ENCODE measurements at places on chromosomes 4 and X.
A peak's percentile ranks its signal among the peaks of the same experiment; 100 is the strongest.

DNA sequence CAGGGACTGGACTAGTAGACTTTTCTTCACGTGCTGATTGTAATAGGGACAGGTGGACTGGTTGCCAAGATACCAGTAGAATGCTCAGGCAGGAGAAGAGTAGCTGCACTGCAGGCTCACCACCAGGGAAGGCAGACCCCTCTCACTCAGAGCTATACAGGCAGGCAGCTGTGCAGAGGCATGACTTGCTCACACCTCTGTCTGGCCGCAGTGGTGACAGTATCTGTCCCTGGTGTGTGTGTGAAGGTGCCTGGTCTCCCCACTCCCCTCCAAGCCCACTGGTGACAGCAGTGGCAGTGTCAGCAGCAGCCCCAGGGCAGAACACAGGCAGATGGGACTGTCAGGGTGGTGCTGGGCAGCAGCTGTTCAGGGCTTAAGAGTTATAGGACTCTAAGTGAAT is 140.7 kb downstream of the RPS6KA6 start:
- DNase-seq, result no peak

- DNase-seq, result no peak
Observed at GRCh38 chr4:2125023-2125422, 65.9 kb downstream of the NAT8L start.

- DNase-seq, result no peak
Observed at GRCh38 chr4:84719115-84719514, 136.2 kb downstream of the CDS1 start.

DNA sequence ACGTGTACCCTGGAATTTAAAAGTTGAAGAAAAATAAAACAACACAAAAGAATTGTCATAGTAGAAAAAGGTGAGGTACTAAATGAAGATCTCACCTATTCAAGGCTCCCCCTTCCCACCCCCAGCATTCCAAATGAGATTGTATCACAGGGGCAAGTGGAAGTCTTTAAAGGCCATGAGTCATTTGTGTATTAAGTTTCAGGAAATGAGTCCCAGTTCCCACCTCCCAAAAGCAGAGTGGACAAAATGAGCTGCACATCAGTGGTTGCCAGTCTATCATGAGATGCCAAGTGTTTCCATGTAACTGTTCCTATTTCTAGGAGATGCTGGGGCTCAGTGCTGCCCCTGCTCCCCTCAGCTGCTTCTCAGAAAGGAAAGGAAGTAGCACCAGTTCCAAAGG is 20.1 kb downstream of the ARHGEF9 start:
- peak; percentile 49 for DNase-seq

DNA sequence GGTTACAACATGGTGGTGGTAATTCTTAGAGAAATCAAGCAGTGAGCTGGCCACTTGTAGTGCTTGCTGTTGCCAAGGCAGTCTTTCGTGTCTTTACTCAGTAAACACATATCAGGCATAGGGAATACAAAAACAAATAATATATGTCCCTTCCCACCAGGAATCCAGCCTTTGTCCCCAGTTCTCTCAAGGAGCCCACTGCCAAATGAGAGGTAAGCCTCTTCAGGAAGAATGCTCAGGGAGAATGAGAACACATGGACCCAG is 421 bp upstream of the PLAC1 start:
- no peak for DNase-seq

- DNase-seq, result peak; percentile 55
Observed at GRCh38 chr4:138223231-138223910, 18.8 kb downstream of the SLC7A11 start.

DNA sequence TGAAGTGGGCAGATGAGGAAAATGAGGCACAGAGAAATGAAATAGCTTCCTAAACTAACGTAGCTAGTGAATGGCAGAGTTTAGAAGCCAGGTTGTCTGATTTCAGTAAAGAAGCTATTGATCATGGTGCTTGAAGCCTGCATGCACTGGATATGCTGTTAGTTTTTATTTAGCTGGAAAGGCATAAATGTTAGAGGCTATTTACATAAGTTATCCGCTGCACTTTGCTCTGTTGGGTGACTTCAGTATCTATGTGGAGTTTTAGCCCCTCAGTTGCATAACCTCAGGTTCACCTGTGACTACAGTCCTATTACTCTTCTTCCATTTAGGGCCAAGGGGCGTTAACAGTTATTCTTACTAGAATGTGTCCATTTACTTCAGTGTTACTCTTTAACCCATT is 522.4 kb upstream of the RPS6KA3 start:
- DNase-seq, result no peak

DNA sequence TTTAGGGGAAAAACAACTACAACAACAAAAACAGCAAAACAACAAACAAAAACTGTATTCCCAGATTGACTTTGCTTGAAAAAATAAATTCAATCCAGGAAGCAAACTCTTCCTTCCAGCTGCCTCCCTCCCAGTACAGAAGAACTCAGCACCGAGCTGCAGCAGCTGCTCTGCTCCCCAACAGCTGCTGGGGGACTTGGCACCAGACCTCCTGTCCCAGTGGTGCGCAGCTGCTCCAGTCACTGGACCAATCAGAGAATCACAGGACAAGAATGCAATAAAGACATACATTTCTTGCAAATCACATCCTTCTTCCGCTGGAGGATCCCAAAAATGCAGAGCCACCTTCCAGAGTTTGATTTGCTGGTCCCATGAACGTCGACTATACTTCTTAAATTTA is 11.8 kb upstream of the FAM53A start:
- DNase-seq, result no peak

- DNase-seq, result no peak
Observed at GRCh38 chr4:38873290-38873944, 5.8 kb downstream of the FAM114A1 start.

DNA sequence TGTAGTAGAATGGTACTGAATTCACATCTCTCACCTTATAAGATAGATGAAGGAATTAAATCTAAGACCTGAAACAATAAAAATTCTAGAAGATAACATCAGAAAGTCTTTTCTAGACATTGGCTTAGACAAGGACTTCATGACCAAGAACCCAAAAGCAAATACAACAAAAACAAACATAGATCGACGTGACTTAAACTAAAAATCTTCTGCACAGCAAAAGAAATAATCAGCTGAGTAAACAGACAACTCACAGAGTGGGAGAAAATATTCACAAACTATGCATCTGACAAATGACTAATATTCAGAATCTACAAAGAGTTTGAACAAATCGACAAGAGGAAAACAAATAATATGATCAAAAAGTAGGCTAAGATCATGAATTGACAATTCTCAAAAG is 38.8 kb downstream of the UGT2A3 start:
- DNase-seq, result no peak

- DNase-seq, result peak; percentile 70
Observed at GRCh38 chrX:150649096-150649870, 43.9 kb upstream of the MTMR1 start.

DNA sequence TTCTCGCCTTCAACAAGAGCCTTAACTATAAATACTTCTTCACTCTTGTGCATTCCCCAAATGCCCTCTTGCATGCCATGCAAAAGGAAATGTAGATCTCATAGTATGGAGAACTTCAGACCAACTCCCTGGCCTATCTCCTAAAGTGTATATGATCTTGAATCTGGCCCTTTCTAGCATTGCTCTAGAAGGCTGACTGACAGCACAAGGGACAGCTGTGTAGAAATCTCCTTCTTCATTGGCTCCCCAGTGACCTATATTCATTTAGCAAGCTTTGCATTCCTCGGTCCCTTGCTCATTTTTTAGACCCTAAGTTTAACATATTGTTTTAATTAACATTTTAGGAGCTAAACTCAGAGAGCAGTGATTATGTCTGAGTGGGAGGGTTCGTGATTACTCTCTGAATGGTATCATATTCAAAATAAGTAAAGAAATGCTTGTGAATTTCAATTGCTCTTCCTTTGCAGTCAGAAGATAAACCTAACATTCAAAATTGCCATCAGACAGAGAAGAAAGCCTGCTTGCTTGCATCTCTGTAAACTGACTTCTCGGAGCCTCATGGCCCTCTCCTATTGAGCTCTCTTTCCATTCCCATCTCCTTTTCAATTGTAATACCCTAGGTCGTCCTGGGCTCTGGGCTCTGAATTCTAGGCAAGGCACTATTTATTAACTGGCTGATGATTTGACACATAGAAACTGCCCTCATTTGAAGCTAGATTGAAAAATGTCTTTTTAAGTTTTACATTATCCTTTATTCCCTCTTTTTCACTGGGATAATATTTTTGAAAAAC is 120.3 kb upstream of the PRKG2 start:
- DNase-seq, result no peak

DNA sequence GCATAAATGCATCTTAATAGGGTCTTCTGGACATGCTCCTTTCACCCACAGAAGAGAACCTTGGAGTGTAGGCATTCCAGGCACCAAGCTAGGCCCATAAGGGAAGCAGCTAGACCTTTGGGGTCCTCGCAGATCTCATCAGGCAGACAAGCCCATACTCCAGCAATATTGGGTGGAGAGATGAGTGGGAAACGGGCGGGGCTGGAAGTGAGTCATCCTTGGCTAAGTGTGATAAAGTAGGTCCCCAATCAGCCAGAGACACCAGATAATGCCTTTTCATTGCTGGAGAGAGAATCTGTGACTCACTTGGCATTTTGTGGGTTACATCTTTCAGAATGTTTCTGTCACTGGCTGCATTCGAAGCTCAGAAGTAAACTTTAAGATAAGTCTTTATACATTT is 133.3 kb upstream of the MBNL3 start:
- peak; percentile 18 for DNase-seq

GRCh38 chr4:37641352-37641751 is 44.8 kb downstream of the RELL1 start:
- no peak for DNase-seq

DNA sequence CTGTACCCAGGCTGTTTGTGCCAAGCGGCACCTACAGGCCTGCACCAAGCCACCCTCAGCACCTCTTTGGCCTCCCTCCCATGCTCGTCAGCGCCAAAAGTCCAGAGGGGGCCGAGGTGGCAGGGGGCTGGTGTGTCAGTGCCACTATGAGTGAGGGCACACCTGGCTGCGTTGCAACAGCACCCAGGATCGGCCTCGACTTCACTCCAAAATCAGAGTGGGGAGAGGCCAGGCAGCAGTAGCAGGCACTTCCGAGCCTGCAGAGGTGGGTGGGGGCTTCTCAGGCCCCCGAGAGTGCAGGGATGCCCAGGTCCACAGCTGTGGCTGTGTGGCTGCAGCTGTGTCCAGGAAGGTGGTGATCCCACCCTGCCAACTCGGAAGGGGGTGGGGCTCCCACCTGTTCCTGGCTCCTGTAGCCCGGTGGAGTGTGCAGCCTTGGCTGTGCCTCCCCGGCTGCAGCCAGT is 58.5 kb downstream of the PPA2 start:
- DNase-seq, result no peak

DNA sequence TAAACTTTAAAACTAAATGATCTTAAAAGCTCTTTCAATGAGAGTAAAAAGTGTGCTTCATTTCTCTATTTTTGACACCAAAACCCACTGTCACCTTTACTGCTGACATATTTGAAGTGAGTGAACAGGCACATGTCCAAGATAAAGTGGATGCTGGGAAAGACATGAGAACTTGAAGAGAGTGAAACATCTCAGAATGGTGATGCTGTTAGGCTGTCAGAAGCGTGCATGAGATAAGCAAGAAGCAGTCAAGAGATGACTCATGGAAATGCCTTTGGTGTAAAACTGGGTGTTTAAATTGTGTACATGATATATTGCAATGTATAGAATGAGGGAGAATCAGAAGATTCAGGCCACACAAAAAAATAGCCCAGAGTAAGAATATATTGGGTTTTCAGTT is 21.8 kb upstream of the GBA3 start:
- DNase-seq, result no peak

DNA sequence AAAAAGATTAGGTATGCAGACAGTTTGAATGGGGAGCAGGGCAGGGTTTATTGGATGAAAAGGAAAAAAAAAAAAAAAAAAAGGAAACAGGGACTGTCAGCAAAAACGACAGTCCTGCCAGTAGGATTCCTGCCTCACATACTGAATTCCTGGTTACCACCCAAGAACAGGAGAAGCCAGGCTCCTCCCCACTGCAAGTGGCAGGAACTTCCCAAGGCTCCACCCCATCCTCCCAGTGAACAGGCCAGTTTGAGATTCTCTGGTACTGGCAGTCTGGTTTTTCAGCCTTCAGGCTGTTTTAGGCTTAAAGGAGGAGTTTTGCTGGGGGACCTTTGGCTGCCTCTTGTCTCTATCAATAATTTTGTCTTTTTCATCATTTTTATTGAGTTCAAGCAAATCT is 360.0 kb upstream of the CXorf51A start:
- no peak for DNase-seq

DNA sequence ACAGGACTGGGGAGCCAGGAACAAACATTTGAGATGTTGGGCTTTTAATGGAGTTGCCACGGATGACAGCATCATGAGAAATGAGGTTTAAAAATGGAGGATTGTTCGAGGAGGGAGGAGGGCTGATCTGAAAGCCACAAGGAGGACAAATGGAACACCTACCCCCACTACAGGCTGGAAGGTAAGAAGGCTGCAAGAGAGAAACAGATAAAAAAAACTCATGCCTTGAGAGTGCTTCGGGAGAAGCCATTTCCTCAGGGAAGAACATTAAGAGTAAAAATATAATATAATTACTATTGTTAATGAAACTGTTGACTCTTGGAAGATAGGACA is 119.5 kb upstream of the MAP9 start:
- DNase-seq, result no peak

DNA sequence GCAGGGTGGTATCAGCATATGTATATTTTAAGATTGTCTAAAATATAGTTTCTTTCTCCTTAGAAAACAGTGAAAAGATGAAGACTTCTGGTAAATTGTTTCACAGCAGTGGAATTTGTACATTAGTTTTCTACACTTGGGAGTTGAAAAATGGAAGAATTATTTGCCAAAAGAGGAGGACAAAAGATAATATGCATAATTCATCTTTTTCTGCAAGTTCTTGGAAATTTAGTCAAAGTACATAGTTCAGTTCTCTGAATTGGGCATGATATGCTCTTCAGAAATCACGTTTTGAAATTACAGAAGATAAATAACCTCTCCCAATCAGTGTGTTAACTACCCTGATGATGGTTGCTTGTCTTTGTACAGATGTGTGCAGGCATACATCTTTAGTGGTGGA is 47.0 kb downstream of the RBPJ start:
- DNase-seq, result no peak
